T-helper 9 cell (primary cell): ENCODE measurements at places on chromosomes 11 and 22.

GRCh38 chr22:46590334-46590733 is 29.9 kb upstream of the GRAMD4 start:
- no peak for DNase-seq

DNA sequence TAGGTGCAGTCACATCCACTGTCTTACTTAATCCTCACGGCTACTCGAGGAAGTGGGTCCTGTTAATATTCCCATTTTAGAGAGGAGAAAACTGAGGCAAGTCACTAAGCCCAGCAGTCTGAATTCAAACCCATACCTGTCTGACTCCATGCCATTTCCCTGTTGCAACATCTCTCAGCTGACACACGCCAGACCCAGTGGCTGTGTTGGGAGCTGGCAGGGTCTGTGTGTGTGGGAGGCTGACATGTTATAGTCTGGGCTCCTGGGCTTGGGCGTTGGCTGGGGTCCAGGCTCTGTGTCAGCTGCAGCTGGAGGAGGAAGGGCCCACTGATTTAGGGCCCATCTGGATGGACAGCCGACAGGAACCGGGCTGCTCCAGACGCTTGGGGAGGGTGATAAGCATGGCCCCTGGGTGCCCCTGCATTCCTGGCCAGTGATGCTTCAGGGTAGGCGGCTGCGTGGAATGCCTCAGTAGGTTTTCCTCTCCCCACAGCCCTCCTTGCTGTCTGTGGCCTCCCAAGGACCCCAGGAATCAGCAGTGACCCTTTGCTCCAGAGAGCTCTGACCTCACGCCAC is 562.5 kb downstream of the MN1 start:
- DNase-seq = no peak

DNA sequence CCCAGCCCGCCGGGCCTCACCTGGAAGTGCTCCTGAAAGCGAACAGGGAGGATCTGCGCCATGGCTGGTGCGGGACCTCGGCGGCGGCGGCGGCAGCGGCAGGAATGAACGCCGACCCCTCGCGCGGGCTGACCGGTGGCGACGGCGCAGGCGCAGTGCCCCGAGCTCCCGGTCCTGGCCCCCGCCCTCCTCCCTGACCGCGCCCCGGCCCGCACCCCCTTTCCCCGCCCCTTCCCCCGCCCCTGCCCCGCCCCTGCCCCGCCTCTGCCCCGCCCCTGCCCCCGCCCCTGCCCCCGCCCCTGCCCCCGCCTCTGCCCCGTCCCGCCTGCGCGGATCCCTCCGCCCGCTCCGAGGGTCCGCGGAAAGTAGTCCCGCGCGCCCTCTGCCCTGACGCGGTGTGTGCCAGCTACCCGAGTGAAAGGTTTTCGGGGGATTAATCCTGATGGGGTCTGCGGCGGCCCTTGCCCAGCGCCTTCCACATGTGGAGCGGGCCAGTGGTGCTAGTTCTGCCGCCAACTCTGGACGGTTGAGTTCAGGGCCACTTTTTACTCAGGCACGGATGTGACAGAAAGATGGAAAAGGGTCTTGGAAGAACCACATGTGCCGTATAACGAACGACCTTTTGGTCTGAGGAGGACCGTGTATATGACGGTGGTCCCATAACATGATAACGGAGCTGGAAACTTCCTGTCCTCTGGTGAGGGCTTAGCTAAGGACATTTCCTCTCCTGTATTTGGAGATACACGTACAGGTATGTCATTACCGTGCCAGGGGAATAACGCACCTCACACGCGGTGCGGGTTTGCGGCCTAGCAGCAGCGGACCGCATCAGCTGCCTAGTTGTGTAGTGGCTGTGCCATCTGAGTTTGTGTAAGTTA is at the start of gene CLTCL1:
CLTCL1 (minus strand) TSS at position 140 of the 878 bp plus-strand sequence; CDS start at position 62, 78 bp downstream.
- DNase-seq = peak; percentile 62

- no peak for DNase-seq
These were observed 80.2 kb downstream of the TBC1D22A start for GRCh38 chr22:46842606-46843005.

DNA sequence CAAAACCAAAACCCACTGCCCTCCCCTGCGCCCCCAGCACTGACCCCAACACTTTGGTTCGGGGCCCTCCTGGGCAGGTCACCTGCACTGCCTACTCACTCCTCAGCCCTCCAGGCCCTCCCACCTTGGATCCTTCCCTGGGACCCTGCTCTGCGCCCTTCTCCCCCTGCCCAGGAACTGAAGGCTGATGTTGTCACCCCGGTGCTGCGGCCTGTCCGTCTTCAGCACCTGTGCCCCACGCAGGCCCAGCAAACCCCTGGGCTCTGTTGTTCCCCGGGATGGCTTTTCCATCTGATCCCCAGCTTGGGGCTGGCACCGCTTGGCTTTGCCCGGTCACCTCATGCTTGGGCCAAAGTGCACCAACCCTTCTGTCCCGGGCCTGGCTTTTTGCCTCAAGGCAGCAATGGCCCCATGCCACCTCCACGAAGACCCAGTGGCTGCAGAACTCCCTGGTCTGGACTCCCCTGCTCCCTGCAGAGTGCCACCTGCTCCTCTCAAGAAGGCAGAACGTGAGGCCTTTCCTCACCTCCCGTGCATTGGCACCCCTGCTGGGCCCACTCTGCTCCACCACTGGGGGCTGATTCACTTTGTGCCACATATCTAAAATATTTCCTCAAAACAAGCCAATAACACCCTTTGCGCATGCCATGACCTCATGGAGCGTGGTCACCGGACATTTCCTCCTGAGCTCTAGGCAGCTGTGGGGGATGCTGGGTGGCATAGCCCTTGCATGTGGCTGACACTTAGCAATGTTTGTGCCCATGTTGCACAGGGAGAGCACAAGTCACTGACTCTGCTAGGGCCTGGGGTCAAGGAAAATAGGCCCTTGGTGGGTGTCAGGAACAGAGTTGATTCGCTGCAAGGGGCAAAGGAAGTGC is 8.8 kb downstream of the PPM1F start:
- DNase-seq = no peak

DNA sequence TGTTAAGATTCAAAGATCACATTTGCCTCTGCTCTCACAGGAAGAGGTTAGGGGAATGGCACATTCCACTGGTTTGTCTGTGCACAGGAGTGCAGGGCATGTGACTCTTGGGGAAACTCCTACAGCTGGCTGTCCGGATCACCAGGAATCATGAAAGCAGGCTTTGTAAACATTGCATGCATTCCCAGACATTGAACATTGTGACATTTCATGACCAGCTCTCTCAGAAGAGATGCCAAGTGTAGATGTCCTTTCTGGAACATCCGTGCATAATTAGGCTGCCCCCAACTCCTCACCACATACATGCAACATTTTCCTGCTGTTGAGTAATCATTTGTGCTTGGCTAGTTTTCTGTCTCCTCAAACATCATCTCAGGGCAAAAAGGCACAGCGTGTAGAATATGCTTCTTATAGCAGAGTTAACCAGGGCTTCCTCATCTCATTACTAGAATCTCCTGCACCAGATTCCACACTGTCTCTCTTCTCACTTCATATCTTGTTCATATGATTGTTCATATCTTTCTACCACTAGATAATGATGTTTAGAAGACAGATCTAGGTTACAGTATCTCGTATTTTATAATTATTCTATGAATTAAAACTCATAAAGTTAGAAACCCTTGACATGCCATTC is 694.7 kb downstream of the NTM start:
- no peak for DNase-seq

GRCh38 chr11:122572592-122572991 is 82.9 kb upstream of the UBASH3B start:
- DNase-seq = no peak

DNA sequence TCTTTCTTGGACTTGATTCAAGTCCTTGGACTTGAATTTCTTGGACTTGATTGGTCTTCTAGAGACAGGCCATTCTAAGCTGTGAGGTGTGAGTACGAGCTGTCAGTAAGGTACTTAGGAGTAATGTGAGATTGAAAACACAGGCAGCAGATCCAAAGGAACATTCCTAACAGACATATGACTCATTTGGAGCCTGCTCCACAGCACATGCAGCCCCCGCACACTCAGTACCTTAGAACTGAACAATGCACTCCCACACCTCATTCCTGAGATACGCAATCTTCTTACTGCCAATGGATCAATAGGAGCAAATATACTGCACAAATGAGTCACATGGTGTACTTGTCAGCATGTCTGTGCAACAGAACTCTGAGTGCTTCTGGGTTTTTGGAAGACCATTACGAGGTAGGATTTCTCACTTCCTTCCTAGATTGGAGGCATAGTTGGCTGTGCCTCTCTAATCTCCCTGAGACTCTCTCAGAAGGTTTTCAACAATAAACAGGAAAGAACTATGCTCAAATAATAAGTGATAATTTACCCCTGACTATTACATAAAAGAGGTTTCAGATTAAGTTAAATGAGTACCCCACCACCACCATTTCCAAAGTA is 243.1 kb downstream of the KCNA4 start:
- DNase-seq = no peak
